Large intestine (tissue), 12 donors: ENCODE measurements at places on chromosomes 7 and 10.

DNA sequence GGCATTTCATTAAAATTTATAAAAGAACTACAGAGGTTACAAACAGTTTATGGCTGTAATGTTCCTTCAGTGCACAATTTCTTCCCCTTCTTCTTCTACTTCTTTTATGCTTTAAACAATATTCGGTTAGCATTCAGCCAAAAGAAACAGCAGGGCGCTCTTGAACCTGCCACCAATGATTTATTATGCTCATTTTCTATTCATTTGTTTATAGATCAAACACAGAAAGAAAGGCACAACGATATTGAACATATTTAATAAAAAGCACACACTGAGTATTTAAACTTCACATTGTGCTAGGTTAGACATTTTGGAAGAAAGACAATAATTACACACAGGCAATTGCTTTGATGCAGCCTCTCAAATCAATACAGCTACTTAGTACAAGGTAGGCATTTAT, 1025.8 kb upstream of the LRRN3 start:
- no peak for DNase-seq

DNA sequence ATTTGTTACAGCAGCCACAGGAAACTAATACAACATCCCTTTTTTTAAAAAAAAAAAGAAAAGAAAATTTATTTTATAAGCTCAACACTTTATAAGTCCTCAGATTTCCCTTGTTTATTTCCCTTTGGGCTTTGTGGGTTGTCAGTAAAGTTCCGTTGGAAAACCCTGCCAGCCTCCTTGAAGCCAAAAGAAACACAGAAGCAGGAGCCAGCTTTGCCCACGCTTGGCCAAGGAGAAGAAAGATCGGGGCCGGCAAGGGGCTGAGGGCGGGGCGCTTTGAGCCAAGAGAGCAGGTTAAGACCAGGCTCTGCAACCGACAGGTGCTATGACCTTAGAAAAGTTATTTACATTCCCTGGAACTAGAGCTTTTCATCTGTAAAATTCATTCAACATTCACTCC, 72.7 kb downstream of the RGS10 start:
- DNase-seq = no peak

DNA sequence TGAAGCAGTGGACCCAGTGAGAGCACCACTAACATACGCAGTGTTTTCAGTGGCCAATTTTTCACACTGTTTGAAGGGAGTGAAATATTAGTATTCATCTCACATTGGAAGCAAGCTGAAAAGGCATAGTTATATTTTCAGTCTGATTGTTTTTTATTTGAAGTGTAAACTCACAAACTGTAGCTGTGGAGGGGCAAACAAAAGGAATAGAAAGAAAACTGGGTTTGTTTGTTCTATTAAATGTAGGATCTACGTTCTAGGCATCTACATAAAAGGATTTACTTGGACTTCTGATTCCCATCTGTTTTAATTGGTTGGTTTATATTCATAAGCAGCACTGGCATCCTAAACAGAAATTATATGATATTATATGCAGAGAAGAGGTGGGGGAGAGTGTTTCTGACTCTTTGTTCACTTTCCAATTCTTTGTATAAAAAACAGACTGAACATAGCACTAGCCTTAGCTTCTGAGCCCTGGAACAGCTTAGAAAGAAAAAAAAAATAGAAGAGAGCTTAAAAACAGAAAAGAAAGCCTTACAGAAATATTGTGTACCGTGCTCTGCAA, 447.8 kb upstream of the KCND2 start:
- no peak for DNase-seq

- no peak for DNase-seq
These were observed 40.2 kb upstream of the RSU1 start for GRCh38 chr10:16857419-16857818.

DNA sequence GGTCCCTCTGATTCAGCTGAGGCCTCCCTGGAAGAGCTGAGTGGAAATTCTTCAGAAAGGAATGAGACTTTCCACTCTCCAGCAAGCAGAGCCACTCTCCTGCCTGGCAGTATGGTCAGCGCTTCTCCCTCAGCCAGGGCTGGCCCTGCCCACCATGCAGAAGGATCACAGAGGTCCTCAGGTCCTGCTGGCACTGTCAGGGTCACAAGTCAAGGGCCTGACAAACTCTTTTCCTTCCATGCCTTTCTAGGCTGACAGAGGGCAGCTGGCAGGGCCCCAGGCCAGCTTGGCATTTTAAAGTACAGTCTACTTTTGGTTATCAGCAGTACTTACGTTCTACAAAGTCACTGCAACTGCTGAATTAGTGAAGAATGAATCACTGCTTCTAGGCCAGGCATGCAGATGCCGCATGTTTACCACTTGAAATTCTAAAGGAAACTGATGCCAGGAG, 119.3 kb upstream of the FRMD4A start:
- DNase-seq = no peak

GRCh38 chr7:116193329-116194087, 16.8 kb upstream of the TES start:
- DNase-seq = no peak

DNA sequence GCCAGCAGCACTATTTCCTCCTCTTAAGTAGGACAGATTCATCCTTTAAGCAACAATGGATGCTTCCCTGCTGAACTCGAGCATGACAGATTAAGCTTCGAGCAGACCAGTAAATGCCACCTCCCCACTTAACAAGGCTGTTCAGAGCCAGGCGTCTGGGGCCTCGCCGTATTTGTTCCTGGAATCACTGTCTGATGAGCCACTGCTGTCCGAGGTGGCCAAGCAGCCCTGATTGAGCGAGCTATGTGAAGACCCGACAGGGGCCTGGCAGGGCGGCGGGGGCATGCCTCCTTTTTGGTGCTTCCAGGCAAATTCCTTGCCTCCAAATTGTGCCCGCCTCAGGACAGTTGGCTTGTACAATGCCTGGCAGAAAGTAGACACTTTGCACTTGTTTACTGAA, 862.6 kb downstream of the NRG3 start:
- DNase-seq = no peak

DNA sequence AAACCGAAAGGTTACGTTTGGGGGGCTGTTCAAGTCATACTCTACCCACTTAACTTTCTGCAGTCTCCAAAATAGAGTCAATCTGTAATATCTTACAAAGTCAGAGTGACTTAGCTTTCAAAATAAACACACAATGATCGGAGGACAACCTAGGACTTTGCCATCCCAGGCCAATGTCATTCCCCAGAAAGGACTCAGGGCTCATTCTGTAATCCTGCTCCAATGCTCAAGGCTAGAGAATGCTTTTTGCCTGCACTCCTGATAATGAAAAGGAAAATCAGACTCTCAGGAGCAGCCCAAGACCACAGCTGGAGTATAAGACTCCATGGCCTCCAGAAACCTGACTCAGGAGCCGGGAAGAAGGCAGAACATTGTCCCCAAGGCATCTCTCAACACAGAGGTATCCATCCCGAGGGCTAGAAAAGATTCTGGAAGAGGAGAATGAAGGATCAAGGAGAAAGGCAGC, 28.5 kb upstream of the ASCC1 start:
- DNase-seq = no peak
